ENCODE measurements at places on chromosomes 1 and 21. TPM values are rescaled to one million over a fixed set of nuclear protein-coding genes. Genes with fewer than 3 reads are reported as not detected.

GRCh38 chr1:160046494-160047110 lies 14.8 kb upstream of the PIGM start:
- H3K27ac ChIP-seq, result no peak overlapping the region
- DNase-seq, result peak; percentile 17
- peaks cover 14% of the 10 kb centered on the region for H3K27me3 ChIP-seq
- H3K36me3 ChIP-seq, result no peaks in the 10 kb centered on the region
- H3K4me1 ChIP-seq, result no peaks in the 10 kb centered on the region
- H3K4me3 ChIP-seq, result no peak overlapping the region

DNA sequence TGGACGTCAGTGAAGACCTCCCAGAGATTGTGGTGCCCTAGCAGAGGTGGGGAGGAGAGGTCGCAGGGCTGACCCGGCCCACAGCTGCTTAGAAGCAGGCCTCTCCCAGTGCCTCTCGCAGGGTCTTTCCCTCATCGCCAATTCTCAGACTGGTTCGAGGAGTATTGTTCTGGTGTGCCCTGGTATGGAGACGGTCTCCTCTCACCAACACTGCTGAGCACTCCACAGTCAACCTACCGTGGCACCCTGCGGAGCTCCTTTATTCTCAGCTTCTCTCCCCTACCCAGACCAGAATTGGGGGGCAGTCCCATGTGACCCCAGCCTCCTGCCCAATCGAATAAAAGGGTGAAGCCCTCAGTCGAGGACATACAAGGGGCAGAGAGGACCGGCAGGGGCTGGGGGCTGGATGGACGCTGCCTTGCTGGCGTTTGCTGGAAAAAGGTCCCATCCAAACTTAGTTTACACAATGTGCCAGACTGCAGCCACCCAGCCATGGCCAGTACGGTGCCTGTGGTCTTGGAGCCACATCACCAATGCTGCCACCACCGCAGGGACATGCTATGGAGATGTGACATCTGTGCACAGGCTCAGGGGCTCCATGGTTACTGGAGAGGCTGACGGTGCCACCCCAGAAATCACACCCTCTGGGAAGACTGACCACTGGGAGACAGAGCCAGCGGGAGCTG lies 80.8 kb downstream of the STUM start:
- no peak overlapping the region for H3K4me3 ChIP-seq
- no peak for DNase-seq
- H3K27ac ChIP-seq, result no peak overlapping the region
- H3K36me3 ChIP-seq, result no peaks in the 10 kb centered on the region

The GPR25 gene
- total RNA-seq, result not detected

The CD48 gene
- under 0.01 TPM for total RNA-seq

The PPIAL4G gene
- total RNA-seq, result not detected

DNA sequence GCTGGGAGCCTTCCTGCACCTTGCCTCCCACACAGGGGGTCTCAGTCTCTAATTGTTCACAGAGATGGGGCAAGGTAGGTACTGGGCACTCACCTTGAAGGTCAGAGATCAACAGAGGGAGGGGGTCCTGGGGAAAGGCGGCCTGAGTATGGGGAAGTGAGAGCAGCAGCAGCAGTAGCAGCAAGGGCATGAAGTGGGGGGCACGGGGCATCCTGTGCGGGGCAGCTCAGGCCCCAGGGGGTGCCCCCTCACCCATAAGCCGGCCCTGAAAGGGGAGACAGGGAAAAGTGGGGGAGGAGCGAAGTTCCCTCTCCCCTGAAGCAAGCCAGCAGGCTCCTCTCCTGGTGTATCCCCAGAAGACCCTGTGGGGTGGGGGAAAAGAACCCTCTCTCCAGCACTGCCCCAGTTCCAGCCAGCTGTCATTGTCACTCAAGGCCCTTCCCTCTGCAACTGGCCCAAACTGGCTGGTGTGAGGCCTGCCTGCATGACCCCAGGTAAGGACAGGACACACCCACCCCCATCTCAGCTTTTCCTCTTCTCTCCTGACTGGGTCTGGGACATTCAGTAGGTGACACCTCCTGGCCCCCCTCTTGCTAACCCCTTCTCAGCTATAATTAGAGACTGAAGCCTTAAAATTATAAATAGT lies 3.9 kb downstream of the SEMA6C start:
- H3K4me1 ChIP-seq, result peaks cover 10% of the 10 kb centered on the region
- no peak for DNase-seq
- H3K27ac ChIP-seq, result no peak overlapping the region
- no peaks in the 10 kb centered on the region for H3K36me3 ChIP-seq

The TATDN3 gene
- 22.5 TPM for total RNA-seq

DNA sequence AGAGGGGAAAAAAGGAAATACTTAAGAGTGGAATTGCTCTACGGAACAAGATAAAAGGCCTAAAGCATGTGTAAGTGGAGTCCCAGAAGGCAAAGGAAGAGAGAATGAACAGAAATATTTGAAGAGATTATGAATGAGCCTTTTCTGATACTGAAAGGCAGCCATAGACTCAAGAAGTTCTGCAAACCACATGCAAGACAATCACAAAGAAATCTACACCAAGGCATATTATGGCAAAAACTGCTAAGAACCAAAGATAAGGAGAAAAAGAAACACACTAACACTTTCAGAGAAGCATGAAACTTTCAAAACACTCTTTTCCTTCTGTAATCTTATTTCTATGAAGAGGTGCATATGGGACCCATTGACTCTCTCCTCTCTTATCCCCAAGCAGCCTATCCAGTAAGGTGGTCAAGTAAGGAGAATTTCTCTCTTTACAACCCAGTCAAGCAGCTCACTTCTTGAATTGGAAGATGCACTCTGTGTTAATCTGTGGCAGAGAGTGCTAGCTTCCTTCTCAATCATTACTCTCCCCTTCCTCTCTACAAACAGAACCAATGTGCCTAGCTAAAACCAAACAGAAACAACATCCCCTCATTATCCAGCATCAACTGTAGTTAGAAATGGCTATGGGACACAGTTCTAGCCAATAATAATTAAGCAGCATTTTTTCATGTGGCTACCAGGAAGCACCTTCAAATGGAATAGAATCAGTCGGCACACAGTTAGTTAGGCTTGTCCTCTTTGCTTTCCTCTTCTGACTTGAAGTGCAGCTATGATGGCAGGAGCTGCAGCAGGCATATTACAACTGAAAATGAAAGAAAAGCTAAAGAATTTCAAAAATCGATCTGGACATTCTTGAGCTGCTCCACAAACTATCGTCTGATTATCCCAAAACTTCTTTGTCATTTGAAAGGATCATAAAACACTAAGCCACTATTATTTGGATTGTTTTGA lies 25.9 kb downstream of the KRTAP19-8 start:
- H3K36me3 ChIP-seq, result no peaks in the 10 kb centered on the region
- H3K27me3 ChIP-seq, result no peaks in the 10 kb centered on the region
- H3K27ac ChIP-seq, result no peak overlapping the region
- no peak for DNase-seq
- H3K4me1 ChIP-seq, result no peaks in the 10 kb centered on the region

The CFHR3 gene
- 0.26 TPM for total RNA-seq

The CYP4X1 gene
- total RNA-seq, result not detected

The FAM131C gene
- total RNA-seq, result 0.50 TPM

GRCh38 chr1:218499011-218499691 lies 154.0 kb downstream of the TGFB2 start:
- H3K27me3 ChIP-seq, result no peaks in the 10 kb centered on the region
- H3K27ac ChIP-seq, result peak overlapping the region; percentile 89
- no peaks in the 10 kb centered on the region for H3K36me3 ChIP-seq
- peak overlapping the region; percentile 55 for H3K4me3 ChIP-seq
- H3K4me1 ChIP-seq, result peaks cover 14% of the 10 kb centered on the region

GRCh38 chr1:87644579-87645190 lies 316.0 kb downstream of the LMO4 start:
- H3K27ac ChIP-seq, result no peak overlapping the region
- no peaks in the 10 kb centered on the region for H3K4me1 ChIP-seq
- H3K4me3 ChIP-seq, result no peak overlapping the region
- no peaks in the 10 kb centered on the region for H3K27me3 ChIP-seq

DNA sequence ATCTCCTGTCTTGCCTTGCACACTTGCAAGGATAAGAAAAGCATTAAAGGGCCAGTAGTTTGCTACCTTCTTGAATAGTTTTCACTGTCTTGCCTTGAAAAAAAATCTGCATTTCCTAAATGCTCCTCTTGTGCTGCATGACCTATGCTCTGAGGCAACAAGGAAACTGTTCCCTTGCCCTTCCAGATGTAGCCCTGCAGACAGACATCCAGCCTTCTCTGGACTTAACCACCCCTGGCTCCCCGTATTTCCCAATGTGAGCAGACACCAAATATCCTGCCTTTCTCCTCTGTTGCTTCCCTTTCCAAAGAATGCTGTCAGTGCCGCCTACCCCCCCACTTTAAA lies 177.6 kb downstream of the GABPA start:
- H3K4me1 ChIP-seq, result peaks cover 2% of the 10 kb centered on the region
- DNase-seq, result no peak
- H3K4me3 ChIP-seq, result no peak overlapping the region
- no peaks in the 10 kb centered on the region for H3K36me3 ChIP-seq
- H3K27ac ChIP-seq, result no peak overlapping the region

- H3K27me3 ChIP-seq, result no peaks in the 10 kb centered on the region
- no peaks in the 10 kb centered on the region for H3K36me3 ChIP-seq
- H3K4me3 ChIP-seq, result no peak overlapping the region
- no peaks in the 10 kb centered on the region for H3K4me1 ChIP-seq
Observed at GRCh38 chr1:100866041-100866900, 28.4 kb downstream of the EXTL2 start.

All from fibroblast of lung (primary cell).